ENCODE measurements at places on chromosomes 2 and 18.

- DNase-seq = no peak
Measured at GRCh38 chr18:33446604-33447003, 6.1 kb upstream of the CCDC178 start.

GRCh38 chr2:233867993-233868532 lies at the start of gene MSL3B:
MSL3B (minus strand) TSS chr2:233868386.
- DNase-seq = no peak

DNA sequence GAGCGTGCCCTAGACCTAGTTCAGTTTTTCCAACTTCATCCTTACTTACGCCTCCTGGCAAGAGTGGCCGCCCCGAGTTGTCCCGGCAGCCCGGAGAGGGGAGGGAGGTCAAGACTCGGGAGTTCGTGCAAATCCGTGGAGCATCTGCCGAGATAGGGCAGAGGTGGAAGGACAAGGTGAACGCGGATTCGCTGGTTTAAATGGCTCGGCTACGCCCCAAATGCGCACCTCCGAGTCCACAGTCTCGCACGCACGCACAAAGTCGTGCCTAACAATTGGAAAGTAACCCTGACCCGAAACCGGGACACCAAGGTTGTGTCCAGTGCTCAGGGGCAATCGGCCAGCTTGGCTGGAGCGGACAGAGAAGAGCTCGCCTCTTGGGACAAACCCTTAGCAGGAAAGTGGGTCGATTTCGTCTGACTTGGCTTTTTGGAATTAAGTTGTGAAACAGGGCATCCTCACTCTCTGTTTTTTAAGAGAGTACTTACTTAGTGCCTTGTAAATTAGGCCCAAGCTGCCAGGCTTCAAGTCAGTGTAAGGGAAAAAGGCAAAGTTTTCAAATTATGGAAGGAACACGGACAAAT lies 726 bp upstream of the SS18 start:
- DNase-seq = no peak

- DNase-seq = no peak
Measured at GRCh38 chr2:192948316-192948715, 753.6 kb upstream of the TMEFF2 start.

DNA sequence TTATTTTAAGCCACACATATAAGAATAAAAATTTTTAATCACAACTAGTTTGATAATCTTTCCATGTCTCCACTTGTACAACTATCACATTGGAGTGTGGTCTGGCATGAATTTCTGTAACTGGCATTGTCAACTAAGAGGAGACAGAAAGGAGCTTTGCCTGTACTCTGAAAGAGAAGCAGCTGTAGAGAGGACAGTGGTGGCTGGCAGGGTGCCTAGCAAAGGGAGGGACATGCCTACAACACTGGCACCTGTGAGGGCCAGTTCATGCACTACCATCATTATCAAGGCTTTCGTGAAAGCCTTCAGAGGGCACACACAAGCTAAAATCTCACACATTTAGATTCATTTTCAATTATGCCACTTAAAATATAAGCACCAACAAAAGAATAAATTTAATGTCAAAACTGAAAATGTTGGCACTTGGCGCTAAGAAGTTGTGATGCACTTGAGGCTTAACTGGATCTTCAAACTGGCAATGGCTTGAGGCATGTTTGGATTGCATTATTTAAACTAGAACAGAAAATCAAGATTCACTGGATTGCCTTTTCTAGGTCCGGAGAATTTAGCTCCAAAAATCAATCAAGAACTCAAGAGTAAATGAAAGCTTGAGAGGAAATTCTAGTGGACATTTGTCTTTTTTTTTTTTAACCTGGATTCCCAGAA lies 238.6 kb downstream of the ZNF385B start:
- DNase-seq = no peak

DNA sequence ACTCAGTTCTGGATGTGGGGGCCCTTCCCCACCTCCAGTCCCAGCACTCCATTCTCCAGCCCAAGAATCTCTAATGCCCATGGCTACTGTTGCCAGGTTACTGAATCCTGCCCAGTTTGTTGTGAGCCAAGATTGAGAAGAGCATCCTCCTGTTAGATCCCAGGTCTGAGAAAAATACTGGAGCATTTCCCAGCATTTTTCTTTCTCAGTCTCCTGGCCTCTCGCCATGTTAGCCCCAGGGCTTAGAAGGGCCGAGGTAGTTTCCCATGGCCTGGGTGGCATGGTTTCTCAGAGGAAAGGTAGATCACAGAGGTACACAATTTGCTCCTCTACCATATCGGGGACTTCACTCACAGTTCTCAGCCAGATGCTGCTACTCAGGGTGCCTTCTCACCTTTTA lies 135.7 kb downstream of the OTX1 start:
- no peak for DNase-seq

GRCh38 chr2:25897506-25897905 lies 19.2 kb upstream of the ASXL2 start:
- DNase-seq = no peak

GRCh38 chr18:78849458-78849857 lies 130.2 kb upstream of the SALL3 start:
- no peak for DNase-seq

DNA sequence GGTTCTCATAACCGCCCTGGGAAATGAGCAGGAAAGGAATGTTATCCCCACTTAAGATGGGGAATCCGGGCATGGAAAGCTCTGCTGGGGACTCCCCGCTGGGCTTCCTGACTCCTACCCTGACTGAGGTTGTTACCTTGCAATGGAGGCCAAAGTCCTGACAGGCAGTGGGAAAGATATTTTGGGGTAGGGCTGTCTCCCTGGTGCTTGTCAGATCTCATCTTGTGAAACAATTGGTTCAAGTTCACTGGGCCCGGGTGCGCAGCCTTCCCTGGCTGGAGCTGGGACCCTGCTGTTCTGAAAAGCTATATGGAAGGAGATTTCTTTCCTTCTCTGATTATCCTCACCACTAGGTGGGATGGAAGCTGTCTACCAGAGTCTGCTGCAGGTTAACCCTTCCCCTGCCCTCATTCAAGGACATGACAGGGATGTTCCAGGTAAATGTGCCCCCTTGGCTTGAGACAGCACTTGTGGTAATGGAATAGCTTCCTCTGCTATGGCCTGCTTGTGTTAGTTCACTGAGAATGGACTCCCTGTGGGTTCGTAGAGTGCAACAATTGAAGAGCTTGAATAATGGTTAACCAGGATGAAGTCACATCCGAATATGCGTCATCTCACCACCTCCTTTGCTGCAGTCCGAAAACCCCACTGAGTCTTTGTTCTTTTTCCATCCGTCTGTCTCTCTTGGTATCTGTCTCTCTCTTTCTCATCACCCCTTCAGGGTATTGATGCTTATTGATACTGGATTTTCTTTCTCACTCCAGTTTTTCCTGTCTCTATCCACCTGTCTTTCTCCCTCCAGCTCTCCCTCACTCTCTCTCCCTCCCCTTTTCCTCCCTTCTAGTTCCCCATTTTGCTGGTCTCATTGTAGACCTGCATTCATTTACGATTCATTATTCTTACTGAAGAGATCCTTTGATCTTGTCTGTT lies 67.8 kb upstream of the EPAS1 start:
- no peak for DNase-seq

DNA sequence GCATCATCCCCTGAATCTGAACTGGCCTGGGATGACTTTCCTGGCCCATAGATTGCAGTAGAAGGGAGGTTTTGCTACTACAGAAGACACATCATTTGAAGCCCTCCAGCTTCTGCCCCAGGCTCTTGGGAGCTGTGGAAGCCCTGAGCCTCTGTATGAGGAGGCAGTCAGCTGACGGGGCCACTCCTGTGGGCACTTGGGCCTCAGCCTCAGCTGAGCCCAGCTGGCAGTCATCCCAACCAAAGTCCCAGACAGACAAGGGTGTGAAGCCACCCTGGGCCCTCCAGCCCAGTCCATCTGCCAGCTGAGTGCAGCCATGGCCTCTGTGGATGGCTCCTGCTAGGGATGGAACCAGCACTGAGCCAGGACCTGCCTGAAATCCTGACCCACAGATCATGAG lies 502.3 kb upstream of the HS6ST1 start:
- no peak for DNase-seq

DNA sequence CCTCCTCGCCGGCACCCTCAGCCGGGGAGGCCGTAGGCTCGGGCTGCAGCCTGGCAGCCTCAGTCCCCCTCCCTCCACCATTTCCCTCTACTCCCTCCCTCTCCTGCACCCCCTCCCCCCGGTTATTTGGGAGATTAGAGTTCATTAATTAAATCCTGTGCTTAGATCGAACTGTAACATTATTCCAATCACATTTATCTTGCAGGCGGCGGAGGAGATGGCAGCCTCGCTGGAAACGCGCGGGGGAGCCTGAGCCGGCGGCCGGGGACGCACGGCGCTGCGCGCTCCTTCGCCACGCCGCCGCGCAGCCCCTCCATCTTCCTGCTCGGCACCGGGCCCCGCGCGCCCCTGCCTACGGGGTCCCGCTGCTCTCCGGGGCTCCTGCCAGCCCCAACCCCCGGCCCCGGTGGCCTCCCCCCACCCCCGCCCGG lies at the start of gene ST8SIA3:
TSS of gene ST8SIA3 (plus strand) at position 287 of the 431 bp plus-strand sequence. CDS start 290 bp downstream, outside the sequence.
- DNase-seq = no peak

DNA sequence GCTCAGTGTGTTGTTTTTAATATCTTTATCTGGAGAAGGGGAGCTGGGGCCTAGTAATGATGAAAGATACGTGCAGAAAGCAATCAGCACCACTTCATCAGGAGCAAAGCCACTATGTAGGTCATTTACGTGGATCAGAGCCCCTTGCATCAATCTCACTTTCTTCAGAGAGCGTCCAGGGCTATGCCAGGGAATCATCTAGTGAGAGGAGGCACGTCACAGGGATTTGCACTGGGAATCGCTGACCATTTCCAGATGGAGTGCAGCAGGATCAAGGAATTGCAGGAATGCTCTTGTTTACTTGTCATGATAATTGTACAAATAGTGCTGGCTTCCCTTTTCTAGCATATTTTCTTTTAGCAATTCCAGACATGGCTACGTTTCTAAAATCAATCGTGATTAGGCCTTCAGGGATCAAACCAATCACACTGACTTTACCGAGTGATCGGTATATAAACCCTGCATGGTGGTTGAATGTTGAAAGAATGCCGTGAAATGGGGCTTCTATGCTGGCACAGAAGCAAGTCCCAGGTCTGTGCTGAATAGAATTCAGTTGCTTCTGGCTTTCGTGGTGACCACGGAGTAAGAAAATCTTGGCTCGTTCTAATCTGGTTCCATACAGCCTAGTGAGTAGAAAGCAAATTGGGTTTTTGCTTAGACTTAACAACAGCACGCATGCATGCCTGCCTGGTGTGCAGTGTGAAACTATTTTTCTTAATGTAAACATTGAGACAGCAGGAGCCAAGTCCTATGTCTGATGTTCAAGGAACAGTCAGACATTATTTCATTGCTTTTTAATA lies 122.8 kb downstream of the TMEM200C start:
- DNase-seq = no peak

DNA sequence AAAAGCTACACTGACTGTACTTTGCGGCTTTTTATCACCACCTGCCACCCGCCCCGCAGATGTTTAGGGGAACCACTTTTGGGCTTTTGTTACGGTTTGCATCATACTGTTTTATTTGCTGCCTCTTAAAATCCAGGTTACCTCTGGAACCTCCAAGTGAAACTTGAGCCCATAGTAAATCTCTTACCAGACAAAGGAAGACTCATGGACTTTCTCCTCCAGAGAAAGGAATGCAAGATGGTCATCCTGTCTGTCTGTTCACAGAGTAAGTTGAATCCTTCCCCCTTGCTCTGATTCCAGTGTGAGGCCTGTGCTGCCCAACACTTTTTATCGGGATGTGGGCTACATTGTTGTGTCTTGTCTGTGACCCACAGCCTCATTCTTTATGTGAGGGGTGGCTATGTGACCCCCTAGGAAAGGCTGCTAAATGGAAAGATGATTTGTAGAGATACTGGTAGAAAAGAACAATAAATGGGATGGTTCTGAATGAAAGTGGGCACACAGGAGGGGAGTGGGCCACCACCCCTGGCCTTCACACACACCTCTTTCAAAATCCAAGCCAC lies 23.3 kb downstream of the RMC1 start:
- no peak for DNase-seq

- no peak for DNase-seq
Measured at GRCh38 chr2:50620783-50621182, 411.1 kb downstream of the NRXN1 start.

DNA sequence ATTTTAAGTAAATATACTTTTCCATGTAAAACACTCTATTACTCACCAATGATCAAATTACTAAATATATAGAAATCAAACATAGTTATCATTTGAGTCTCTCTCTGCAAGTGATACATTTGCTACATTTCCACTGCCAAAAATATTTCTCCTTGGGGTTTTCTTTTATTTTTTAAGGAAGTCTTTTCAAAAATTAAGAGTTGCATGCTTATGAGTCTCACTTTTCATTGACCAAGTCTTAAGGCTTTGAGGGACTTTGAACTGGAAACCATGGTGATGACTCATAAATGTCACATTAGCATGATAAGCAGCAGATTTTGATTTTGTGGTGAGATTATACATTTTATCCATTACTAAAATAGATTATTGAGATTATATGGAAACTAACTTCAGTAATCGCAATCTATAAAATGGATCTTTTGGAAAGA lies 152.9 kb downstream of the FAM124B start:
- DNase-seq = no peak

DNA sequence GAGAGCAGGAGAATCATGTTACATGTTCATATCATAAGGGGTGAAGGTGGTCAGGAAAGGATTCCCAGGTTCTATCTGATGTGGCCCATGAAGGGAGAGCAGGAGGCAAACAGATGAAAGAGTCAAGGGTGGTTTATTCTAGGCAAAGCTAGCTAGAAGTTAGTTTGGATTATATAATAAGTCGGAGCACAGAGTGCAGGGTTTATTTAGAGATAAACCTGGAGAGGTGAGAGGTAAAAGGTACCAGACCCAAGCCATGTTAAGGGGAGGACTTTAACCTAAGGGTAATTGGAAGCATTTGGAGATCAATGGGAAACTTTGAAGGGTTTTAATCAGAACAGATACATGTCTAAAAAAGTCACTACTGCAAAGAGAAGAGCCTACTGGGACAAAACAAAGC lies 69.2 kb upstream of the LRATD1 start:
- DNase-seq = no peak

- DNase-seq = no peak
Measured at GRCh38 chr18:79507546-79508480, 112.1 kb downstream of the NFATC1 start.

- DNase-seq = no peak
Measured at GRCh38 chr18:56312551-56313335, 325.6 kb downstream of the TXNL1 start.

GRCh38 chr2:2188344-2188920 lies 142.6 kb downstream of the MYT1L start:
- no peak for DNase-seq

DNA sequence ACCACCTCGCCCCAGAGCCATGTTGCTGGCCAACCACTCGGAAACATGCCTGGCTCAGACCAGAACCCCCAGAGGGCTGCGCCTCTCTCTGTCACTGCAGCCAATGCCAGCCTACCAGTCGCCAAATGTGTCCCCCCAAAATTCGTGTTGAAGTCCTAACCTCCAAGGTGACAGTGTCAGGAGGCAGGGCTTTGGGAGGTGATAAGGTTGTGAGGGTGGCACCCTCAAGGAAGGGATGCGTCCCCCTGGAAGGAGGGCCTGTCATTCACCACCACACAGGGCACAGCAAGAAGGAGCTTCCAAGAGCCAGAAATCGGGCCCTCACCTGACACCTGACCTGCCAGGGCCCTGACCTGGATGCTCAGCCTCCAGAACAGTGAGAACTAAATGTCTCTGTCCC lies 291.9 kb upstream of the SALL3 start:
- no peak for DNase-seq

GRCh38 chr18:21265971-21266673 lies 24.1 kb downstream of the GREB1L start:
- no peak for DNase-seq

GRCh38 chr18:13218368-13218991 lies at the start of gene LDLRAD4:
LDLRAD4 (plus strand) TSS chr18:13218760.
- DNase-seq = no peak

Data from activated CD8-positive, alpha-beta memory T cell treated with anti-CD3 and anti-CD28 coated beads for 1 hour (primary cell).